ENCODE measurements at places on chromosomes 3 and 15.

DNA sequence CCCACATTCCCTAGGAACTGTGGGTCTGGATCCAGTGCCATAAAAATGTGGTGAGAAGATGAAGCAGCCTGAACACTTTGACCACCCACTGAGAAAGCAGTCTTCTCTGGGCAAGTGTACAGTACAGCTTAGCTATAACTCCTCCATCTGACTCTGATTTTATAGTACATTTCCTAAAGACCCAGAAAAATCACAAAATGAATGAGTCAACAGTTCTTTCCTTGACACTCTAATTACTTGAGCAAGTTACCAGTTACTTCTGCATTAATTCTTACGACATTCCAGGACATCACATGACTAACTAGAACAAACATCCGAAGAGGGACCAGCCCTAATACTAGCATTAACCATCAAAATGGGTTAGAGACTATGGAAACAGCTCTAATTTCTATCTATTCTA is 148.1 kb upstream of the PEX5L start:
- no peak for DNase-seq

- peak; percentile 68 for DNase-seq
Measured at GRCh38 chr3:112111785-112112402, 21.2 kb downstream of the GCSAM start.

- no peak for DNase-seq
Measured at GRCh38 chr15:65723876-65724275, 68.2 kb downstream of the DENND4A start.

DNA sequence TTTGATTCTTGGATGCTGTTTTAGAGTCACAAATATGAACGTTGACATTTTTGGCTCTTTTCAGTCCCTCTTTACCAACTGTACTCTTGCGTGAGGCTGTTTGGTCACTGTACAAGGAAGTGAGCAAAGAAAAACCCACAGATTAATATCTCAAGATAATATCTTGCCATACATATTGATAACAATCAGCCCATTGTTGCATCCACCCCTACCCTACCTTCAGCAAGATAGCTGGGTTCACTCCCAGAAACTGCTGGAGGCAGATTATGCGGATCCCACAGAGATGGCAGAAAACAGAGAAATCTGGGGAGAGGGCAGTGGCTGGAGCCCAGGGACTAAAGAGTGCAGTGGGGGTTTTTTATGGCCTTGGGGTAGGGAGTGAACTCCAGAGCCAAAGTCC is 29.9 kb upstream of the MFSD1 start:
- DNase-seq, result no peak

DNA sequence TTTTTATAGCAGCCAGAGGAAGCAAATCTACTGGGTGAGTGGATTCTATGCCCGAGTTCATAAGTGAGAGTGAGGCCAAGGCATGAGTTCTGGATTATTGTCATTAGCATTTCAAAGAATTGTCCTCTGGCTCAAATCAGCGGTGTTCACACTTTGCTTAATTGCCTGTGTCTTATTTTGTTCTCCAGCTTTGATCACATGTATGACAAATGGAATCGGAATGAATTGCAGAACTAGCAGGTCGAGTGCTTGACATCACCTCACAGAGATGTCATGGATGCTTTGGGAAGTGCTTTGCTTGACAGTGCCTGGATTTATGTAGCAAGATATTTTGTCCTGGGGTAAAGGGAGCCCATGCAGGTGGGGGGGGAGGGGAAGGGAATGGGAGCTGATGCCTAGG is 68.0 kb downstream of the SH3GL3 start:
- no peak for DNase-seq

GRCh38 chr3:138092023-138092422 is 23.4 kb downstream of the DZIP1L start:
- no peak for DNase-seq

DNA sequence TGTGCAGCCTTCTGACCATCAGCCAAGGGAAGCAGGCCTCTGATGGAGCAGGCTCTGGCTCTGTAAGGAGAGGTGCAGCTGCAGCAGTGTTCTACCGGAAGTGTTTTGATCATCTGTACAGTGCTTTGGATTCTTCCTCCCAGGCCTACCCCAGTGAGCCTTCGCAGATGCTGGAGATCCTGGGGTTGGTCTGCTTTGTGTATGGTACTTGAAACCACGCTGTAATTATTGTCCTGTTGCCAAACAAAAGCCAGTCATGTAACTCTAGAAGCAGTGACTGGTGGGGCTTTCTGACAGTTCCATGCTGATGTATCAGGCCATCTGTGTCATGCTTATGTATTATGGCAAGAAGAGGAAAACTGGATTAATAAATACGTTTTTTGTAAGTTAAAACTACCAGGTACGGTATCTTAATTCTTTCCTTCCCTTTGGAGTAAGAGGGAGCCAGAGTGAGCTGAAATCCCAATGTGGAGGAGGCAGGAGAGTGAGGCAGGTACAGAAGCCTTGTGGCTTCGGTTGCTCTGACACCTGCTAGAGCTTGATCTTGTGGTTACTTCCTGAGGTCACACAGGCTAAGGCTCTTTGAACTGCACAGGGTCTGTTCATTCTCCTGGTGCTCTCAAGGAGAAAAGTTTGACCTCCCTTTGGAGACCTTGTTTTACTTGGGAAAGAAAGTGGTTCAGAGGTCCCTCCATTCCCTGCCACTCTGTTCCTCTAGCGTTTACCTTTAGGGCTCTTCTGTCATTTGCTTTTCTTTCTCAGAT is 3.7 kb downstream of the TMEM42 start:
- no peak for DNase-seq

- no peak for DNase-seq
Measured at GRCh38 chr3:78875851-78876250, 891.9 kb downstream of the ROBO1 start.

DNA sequence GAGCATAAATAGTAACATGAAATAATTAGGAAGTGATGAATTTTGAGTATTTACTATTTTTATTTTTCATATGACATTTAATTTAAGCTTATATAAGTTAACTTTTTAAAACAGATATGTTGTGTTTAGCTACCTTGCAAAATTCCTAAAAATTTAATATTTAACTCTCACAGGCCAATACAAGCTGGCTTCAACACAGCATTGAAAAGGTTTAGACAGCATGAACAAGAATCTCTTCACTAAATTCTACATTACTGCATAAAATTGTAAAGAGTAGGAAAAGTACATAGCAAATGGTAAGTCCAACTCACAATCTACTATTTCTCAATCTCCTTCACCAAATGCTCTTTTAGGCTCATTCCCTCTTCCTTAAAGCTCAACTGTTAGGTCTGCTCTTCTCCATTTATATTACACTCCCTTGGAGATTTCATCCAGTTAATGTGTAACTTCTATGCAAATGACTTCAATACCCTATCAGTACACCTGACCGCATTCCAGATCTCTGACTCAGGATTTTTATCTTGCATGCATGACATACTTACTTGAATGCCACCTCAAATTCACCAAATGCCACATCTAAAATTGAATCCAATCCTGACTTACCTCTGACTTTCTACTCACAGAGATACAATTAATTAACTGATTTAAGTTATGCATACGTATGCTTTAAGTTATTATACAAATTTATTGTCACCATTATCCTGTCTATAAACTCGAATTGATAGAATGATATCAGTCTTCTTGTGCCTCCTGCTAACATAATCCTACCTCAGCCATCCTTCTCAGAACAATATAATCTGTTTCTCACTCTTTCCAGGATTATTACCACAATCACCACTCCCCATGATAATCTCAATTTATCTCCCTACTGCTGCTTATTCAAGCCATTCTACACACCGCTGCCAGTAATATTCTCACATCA is 127.0 kb downstream of the STAG1 start:
- no peak for DNase-seq

DNA sequence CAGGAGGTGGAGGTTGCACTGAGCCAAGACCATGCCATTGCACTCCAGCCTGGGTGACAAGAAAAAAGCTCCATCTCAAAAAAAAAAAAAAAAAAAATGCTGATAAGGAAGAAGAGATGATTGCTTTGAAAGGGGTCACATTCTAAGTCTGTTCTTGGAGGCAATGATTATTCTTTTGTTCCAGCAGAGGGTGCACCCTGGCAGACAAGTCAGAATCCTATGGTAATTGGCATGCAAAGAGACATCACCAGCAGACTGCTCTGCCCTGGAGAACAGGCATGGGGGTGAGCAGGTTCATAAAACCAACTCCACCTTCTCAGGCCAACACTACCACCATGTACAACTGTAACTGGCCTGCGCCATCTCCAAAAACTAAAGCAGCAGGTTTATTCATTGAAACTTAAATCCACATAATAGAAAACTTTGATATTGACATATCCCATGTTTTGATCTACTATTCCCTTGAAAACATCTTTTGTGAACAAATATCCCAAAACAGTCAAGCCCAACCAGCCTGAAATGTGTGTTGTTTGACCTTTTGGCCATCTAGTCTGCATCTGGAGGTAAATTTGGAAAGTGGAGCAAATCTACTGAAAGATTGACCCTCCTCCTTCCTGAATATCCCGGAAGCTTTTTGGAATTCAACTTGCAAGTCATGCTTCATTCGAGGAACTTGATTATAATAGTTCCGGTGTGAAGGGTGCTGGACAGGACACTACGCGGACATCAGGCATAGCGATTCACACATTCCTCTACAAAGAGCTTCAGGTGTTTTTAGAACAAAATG is 100.3 kb downstream of the MECOM start:
- DNase-seq, result no peak

GRCh38 chr3:73350996-73351395 is 273.7 kb downstream of the PDZRN3 start:
- DNase-seq, result no peak
